ENCODE measurements at places on chromosomes 6 and 20.

GRCh38 chr6:139230391-139230840 is 61.4 kb downstream of the TXLNB start:
- peak; percentile 25 for DNase-seq

GRCh38 chr6:6721606-6722005 is 133.1 kb downstream of the LY86 start:
- DNase-seq, result no peak

DNA sequence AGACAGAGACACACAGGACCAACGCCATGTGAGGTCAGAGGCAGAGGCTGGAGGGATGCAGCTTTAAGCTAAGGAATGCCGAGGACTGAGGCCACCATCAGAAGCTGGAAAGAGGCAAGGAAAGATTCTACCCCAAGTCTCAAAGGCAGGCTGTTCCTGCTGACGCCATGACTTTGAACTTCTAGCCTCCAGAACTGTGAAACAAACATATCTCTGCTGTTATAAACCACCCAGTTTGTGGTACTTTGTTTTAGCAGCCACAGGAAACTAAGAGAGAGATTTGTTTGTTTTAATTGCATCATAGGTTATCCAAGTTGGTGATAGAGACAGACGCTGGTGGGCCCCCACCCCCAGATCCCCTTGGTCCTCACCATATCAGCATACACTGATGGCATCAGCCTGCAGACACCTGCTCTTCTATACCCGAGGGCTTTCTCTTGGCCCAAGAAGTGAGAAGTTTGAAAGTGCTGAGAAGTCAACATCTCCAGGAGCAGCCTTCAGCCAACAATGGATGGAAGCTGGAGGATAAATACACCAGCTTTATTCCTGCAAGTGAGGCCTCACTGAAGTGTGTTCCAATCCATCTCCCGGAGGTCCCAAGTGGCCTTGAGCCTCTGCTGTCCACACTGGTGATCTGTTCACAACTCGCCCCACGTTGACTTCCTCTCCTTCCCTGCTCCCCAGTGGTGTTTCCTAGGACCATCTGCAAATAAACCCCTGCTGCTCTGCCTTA is 154.7 kb downstream of the BTBD3 start:
- DNase-seq, result no peak

- DNase-seq, result no peak
Measured at GRCh38 chr20:20561172-20561571, 151.3 kb downstream of the RALGAPA2 start.

- DNase-seq, result peak; percentile 57
Measured at GRCh38 chr20:6240059-6240458, 117.2 kb upstream of the FERMT1 start.

- no peak for DNase-seq
Measured at GRCh38 chr20:54263116-54263690, 55.3 kb downstream of the PFDN4 start.
